ENCODE measurements at places on chromosomes 11 and 22.

GRCh38 chr11:61133956-61134662 is 27.1 kb downstream of the VPS37C start:
- no peak for DNase-seq

GRCh38 chr22:43889860-43890253 is 2.0 kb downstream of the PNPLA5 start:
- peak; percentile 67 for DNase-seq

DNA sequence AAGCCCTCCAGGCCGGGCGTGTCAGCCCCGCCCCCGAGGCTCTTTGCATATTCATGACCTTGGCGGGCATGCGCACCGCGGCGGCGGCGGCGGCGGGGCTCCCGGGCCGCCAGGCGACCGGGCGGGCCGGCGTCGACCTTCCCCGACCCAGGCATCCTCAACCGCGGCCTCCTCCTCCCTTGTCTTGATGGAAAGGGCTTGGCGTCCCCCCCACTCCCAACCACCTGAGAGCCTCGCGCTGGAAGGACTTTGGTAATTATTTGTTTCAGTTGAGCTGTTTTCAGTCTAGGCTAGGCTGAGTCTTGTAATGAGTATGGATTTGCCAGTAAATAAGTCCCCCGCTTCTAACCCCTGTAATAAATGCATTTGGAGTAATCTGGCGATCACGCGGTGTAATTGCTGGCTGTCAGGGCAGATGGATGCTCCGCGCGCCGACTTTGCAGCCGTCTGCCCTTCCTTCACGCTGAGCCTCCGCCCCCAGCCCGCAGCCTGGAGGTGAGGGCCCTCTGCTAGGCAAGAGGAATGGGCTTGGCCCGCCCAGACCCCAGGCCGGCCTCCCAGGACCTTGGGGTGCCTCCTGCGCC is 25.2 kb downstream of the FLRT1 start:
- DNase-seq: peak; percentile 90

DNA sequence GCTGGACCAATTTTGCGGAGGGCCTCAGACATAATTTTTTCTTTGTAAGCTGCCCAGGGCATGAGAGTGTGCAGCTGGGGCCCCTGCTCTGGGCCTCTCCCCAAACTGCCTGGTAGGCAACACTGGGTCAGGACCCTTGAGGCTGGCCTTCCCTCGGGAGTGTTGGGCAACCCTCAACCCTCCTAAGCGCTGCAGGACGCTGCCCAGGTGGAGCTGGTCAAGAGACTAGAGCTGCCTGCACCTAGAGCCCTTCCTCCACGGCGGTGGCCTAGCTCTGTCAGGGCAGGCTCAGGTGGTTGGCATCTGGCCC is 505 bp upstream of the TMEM132A start:
- DNase-seq: no peak

DNA sequence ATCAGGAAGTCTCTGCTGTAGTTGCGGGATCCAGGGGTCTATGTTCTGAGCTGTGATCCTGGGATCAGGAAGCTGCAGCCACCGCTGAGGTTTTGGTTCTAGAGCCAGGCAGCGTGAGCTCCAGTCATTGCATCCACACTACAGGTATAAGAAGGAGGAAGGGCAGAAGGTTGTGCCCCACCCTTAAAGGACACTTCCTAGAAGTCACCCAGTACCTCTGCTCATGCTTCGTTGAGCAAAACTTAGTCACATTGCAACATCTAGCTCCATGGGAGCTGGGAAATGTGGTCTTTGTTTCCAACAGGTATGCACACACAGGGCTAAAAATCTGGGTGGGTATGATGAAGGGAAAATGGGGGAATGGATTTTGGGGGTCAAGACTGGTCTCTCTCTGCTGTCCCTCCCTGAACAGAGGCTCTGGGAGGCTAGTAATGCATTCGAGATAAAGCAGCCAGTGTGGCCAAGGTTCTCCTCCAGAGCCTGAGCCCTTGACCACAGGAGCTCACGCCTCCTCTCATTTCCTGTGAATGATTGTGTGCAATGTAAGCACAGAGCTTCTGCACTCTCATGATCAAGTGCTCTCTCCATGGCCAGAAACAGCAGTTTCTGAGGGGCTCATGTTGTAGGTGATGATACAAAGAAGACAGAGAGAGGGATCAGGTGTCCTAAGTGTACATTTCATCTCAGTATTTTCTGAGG is 86.8 kb upstream of the OR4B1 start:
- DNase-seq: no peak

DNA sequence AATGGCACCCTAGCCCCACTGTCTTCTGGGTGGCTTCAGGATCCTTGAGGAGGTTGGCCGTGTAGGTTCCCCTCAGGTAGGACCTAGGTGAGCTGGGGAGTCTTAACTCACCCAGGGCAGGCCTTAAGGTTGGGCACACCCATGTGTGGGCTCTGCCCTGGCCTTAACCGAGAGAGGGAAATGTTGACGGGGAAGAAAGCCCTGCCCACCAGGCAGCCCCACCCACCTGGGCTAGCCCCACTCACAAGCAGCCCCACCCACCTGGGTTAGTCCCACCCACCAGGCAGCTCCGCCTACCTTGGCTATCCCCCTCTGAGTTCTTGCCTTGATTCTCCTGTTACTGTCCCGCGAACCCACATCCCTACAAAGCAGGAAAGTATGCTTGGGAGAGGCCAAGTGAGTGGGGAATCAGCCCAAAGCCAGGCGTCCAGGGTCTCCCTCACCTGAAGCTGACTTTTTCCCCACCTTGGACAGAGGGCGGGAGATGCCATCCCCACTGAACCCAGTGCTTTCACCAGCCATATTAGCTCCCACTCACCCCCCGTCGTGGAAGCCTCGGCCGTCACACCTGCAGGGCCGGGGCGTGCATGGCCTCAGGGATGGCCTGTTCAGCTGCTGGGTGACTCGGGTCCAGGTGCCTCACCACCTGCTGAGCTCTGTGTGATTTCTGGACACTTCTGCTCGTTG is at the start of gene MYEOV:
Gene MYEOV (plus strand): TSS at position 337 of the 687 bp plus-strand sequence. CDS start 1,200 bp downstream, outside the sequence.
- peak; percentile 93 for DNase-seq

GRCh38 chr11:57618438-57618837 is 21.0 kb downstream of the SERPING1 start:
- no peak for DNase-seq

DNA sequence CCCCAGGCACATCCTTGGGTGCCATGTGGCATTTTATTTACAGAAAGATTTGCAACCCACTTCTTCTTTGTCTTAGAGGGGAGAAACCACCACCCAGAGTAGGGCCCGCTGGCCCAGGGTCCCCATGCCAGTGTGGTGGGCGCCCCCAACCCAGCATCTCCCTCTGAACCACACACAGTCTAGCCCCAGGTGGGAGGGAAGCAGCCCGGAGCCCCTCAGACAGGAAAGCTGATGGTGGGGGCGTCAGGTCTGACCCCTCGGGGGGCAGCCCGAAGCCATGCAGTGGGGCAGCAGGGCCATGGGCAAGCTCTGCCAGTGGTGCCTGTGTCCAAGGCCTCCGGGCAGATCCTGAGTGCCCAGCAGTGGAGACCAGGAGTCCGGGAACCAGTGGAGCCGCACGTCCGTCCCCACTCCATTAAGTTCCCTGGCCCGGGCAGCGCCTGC is 11.7 kb downstream of the TRPM5 start:
- no peak for DNase-seq

DNA sequence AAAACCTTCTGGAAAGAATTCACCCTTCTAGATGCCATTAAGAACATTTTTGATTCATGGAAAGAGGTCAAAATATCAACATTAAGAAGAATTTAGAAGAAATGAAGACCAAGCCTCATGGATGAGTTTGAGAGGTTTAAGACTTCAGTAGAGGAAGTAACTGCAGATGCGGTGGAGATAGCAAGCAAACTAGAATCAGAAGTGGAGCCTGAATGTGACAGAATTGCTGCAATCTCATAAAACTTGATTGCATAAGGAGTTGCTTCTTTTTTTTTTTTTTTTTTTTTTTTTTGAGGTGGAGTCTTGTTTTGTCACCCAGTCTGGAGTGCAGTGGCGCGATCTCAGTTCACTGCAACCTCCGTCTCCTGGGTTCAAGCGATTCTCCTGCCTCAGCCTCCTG is 51.6 kb downstream of the MS4A13 start:
- no peak for DNase-seq

GRCh38 chr22:28917747-28918549 is 34.6 kb downstream of the ZNRF3 start:
- peak; percentile 70 for DNase-seq

GRCh38 chr22:44245867-44246266 is 65.1 kb downstream of the PARVG start:
- peak; percentile 20 for DNase-seq

DNA sequence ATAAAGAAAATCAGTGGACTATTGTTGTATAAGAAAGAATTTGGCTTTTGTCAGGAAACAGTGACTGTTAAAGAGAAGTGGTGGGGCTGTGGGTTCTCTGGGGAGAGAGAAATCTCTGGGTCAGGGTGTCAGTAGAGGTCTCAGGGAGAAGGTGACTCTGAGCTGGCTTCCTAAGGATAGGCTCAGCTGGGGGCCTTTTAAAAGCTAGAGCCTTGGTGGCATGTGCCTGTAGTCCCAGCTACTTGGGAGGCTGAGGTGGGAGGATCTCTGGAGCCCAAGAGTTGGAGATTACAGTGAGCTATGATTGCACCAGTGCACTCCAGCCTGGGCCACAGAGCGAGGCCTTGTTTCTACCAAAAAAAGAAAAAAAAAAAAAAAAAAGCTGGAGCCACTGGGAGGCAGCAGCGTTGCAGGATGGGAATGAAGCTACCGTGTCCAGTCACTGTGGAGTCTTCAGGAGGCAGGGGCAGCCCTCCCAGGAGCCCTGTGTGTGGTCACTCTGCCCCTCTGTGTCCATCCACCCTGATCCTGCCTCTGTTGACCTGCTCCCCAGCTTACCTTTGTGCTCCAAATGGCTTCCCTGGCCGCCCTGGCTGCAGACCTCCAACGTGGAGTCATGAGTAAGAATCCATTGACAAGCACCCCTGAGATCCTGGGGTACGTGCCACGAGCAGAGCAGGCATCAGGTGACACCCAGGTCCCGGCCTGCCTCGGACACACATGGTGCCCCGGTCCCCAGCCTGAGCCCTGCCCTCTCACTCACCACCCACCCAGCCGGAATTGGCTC is 5.4 kb upstream of the MIF start:
- peak; percentile 59 for DNase-seq

- no peak for DNase-seq
These were observed 538.5 kb upstream of the LRRC4C start for GRCh38 chr11:41997844-41998401.

DNA sequence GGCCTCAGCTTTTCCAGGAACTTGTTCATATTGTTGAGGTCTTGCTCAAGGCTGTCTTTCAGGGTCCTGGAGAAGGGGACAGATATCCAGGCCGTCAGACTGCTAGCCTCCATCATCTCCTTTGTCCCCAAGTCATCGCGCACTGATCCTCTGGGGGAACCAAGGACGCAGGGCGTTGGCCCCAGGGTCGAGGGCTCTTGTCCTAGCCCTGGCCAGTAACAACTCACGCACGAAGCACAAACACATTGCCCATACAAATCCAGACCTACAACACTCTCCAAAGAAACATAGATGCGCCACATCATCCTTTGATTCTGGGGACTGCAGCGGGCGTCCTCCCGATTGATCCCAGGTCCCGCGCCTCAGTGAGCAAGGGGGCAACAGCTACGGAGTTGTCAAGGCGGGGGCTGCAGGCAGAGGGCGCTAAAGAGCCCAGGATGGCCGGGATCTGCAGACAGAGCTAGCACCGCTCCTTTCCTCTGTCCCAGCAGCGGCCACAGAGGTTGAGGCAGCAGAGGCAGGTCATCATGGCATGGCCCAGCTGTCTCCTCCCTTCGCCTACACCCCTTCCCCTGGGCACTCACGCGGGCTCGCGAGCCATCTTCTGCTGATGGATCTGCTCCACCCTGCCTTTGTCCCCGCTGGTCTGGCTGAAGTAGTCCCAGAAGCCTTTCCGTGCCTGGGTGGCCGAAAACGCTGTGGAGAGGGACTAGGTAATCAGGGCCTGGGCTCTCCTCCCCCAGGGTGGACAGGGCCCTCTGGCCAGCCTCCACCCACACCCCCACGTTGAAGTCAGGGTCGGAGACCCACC is 472 bp downstream of the APOA5 start:
- DNase-seq: peak; percentile 97

- DNase-seq: no peak
These were observed 499 bp downstream of the LRRC56 start for GRCh38 chr11:537622-538430.

GRCh38 chr11:13333456-13333957 is 55.9 kb downstream of the BMAL1 start:
- DNase-seq: no peak

GRCh38 chr11:113728814-113729213 is 22.7 kb upstream of the TMPRSS5 start:
- no peak for DNase-seq

- DNase-seq: no peak
These were observed 59.6 kb downstream of the PISD start for GRCh38 chr22:31602259-31602952.

GRCh38 chr11:121459413-121460017 is 6.7 kb upstream of the SORL1-AS1 start:
- DNase-seq: no peak

DNA sequence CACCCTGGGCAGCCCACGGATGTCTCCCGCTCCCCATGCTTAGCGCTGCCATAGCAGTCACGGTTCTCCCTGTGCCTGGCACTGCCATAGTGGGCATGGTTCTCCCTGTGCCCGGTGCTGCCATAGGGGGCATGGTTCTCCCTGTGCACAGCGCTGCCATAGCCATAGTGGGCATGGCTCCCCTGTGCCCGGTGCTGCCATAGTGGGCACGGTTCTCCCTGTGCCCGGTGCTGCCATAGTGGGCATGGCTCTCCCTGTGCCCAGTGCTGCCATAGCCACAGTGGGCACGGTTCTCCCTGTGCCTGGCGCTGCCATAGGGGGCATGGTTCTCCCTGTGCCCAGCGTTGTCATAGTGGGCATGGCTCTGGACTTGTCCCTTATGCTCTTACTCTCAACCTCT is 19.9 kb upstream of the ARAP1 start:
- DNase-seq: no peak

DNA sequence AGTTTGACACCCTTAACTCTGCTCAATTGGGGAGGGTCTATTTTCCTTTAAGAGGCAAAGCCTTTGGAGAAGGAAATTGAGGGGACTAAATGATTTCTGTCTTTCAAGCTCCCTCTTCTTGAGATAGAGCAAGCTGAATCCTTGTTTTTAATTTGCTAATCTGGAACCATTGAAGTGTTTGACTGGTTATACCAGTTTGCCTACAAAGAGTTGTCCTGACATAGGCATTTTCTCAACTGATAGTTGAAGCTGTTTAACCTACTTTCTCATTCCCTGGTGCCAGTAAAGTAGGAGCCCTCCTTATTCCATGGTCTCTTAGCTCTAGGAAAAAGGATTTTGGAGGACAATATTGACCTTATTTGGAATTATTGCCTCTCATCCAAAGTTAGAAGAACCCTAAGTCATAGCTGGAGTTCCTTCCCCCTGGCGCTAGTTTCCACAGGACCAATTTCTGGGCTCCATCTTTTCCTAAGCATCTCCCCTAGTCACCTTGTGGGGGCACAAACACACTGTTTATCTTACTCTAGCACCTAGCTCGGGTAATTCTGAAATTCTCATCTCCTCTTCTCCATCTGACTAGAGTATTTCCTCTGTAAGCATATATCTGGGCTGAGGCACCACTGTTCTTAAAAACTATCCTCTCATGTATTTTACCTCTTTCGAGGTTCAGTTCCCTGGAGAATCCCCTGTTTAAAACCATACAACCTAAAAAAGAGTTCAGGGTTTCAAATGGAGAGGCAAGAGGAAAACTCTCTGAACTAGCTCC is 7.4 kb downstream of the ZDHHC5 start:
- DNase-seq: no peak

GRCh38 chr11:133553885-133554740 is 21.8 kb upstream of the OPCML start:
- DNase-seq: no peak

GRCh38 chr11:71580057-71581003 is 2.3 kb downstream of the KRTAP5-11 start:
- peak; percentile 84 for DNase-seq

Data from endodermal cell (in vitro differentiated cells).